ENCODE measurements at places on chromosomes 1 and 21.

- no peak for DNase-seq
Measured at GRCh38 chr1:57796616-57797015, 372.8 kb upstream of the DAB1 start.

DNA sequence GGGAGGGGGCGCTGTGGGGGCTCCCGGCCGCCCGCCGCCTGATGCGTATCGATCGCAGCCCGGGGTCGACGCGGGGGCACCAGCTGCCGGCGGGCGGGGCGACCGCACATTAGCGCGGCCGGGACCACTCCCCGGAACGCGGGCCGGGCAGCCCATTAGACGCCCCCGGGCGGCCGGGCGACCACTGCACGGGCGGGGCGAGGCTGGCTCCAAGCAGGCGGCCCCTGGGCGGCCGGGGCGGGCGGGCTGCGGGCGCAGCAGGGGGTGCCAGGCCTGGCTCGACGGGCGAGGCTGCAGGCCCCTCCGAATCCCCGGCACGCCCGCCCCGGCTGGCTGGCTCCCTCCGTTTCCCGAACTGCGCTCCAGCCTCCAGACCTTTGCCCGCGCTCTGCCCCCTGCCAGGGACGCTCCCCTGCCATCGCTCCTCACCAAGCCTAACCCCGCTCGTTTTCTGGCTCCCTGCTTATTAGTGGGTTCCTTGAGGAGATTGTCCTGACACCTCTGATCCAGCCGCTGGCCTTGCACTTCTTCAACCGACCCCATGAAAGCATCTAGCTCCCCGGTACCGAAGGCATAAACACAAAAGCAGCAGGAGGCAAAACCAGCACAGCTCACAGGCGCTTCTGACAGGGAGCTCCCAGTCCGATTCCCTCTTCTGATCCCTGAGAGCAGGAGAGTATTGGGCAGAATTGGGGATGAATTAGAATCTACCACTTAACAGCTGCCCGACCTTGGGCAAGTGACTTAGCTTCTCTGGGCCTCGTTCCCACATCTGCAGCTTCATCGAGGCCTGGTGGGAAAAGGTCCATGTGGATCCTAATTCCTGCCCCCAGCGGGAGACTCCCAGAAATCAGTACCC is 92.6 kb upstream of the CASZ1 start:
- no peak for DNase-seq

DNA sequence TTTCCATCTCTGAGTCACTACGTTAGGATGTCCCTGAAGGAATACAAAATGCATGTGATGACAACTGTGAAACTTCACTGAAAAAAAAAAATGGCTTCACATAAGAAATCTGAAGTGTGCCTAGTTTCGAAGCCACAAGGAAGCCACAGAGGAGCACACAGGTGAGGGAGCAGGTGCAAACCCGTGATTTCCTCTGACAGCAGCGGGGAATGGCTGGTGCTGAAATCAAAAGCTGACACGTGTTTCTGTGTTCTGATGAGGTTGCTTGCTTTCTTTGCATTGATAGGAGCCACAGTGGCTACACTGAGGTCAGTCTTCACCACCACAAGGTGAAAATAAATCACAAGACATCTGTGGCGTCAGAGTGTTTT is 105.7 kb upstream of the TLR5 start:
- no peak for DNase-seq

- no peak for DNase-seq
Measured at GRCh38 chr1:183622013-183622412, 13.6 kb downstream of the ARPC5 start.

- DNase-seq, result no peak
Measured at GRCh38 chr1:233217832-233218231, 77.7 kb downstream of the PCNX2 start.

GRCh38 chr1:91712981-91713841 is 172.7 kb downstream of the TGFBR3 start:
- no peak for DNase-seq

DNA sequence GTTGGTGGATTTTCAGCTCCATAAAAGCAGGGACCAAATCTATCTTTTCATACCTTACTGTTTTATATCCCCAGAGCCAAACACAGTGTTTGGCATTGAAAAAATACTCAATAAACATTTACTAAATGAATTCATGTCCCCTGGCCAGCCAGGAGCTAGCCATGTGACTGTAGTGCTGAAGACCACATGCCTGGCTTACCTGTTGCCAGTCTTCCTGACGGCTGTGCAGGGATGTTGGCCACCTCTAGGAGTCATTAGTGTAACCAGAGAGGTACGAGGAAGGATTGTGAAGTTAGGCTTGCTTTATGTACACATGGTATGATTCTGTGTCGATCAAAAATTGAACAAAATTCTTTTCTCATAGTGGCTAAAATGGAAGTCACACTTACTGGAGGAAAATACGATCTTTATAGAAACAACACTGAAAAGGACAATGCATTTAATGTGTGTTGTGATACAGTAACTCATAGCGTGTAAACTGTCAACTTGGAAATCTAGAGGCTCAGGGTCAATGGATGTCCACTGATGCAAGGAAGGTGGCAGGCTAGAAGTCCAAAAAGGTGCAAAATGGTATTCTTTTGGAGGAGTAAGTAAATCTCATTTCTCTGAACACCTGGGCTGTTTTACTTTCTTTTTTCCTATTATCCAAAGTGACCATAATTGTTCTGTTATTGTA is 60.9 kb downstream of the FGGY start:
- no peak for DNase-seq

GRCh38 chr21:16078382-16078781 is 348.6 kb downstream of the USP25 start:
- DNase-seq, result no peak

- DNase-seq, result no peak
Measured at GRCh38 chr21:23986987-23987386, 1620.3 kb downstream of the MRPL39 start.

DNA sequence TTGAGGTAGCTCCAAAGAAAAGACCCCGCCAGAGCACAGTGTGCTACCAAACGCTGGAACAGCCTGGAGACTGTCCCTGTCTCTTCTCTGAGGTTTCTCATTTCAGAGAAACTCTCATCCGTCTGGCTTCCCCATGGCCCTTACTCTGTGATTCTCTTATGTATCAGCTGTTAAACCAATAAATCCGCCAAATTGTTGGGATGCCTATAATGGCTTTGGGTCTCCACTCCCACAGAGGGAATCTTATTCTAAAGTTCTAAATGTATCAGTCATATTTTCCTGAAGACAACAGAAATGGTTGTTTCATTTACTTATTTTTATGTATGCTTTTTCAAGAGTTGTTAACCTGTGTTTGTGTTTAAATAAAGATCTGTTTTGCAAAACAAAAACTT is 4.0 kb downstream of the ERG start:
- DNase-seq, result no peak

DNA sequence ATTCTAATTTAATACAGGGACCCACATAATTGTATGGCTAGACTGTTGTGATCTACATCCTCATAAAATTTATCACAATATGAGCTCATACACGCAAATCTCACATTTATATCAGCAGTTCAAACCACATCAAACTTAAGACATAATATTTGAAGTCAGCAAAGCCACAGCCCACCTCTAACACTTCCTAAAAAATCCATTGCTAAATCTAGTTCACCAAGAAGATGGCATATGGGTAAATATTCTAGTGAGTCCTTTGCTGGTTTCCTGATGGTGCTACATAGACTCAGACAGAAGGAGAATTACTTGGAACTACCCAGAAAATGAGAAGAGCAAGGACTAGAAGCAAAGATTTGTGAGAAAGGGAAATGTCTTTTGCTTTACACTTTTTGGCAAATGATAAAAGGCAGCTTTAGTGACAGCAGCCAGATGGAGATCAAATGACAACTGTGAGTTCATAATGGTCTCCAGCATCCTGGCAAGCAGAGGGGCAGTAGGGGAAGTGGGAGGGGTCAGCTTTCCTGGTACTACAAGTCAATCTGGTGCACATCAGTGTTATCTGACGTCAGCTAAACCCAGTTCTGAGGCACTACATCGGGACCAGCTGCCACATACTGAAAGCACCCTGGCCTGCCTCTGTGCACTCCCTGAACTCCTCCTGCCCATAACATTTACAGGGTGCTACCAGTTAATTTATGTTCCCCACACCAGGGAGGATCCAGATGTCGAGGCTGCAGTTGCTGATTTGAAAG is 10.6 kb upstream of the GADD45A start:
- DNase-seq, result no peak

DNA sequence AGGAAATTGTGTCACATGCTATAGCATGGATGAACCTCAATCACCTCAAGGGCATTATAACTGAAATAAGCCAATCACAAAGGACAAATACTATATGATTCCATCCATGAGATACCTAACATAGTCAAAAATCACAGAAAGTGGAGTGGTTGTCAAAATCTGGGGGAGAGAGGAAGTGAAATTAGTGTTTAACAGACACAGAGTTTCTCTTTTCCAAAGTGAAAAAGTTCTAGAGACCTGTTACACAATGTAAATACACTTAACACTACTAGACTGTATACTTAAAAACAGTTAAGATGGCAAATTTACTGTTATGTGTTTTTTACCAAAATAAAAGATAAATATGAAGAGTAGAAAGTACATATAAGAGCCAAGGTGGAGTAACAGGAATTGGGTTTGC is 31.8 kb downstream of the ZNF644 start:
- no peak for DNase-seq

GRCh38 chr1:200365897-200366426 is 43.9 kb downstream of the ZNF281 start:
- DNase-seq, result no peak

GRCh38 chr1:229597877-229598276 is 28.0 kb downstream of the TAF5L start:
- DNase-seq, result no peak

GRCh38 chr1:226355669-226356551 is 46.9 kb upstream of the LIN9 start:
- no peak for DNase-seq

- DNase-seq, result no peak
Measured at GRCh38 chr1:111172463-111172862, 28.0 kb downstream of the DENND2D start.

GRCh38 chr1:152630596-152630995 is 7.7 kb upstream of the LCE3A start:
- no peak for DNase-seq

GRCh38 chr21:34132926-34133325 is 59.5 kb downstream of the MRPS6 start:
- DNase-seq, result no peak

DNA sequence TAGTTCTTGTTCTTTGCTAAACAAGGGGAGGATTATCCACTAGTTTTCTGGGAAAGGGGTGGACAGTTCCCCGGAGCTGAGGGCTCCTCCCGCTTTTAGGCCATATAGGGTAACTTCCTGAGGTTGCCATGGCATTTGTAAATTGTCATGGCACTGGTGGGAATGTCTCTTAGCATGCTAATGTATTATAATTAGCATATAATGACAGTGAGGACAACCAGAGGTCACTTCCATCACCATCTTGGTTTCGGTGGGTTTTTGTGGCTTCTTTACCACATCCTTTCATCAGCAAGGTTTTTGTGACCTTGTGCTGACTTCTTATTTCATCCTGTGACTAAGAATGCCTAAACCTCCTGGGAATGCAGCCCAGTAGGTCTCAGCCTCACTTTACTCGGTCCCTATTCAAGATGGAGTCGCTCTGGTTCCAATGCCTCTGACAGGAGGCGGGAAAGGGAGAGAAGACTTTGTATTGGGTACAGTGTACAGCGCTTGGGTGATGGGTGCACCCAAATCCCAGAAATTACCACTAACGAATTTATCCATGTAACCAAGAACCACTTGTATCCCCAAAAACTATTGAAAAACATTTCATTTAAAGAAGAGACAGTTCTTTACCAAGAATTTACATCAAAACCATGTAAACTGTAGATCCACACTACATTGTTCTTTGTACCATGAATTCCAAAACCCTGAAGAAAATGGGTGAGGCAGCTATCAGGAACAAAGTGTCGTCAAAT is 8.7 kb upstream of the SLC2A5 start:
- no peak for DNase-seq

- no peak for DNase-seq
Measured at GRCh38 chr1:110056776-110057175, 13.7 kb downstream of the ALX3 start.

GRCh38 chr1:50271968-50272578 is 151.2 kb downstream of the DMRTA2 start:
- DNase-seq, result no peak

DNA sequence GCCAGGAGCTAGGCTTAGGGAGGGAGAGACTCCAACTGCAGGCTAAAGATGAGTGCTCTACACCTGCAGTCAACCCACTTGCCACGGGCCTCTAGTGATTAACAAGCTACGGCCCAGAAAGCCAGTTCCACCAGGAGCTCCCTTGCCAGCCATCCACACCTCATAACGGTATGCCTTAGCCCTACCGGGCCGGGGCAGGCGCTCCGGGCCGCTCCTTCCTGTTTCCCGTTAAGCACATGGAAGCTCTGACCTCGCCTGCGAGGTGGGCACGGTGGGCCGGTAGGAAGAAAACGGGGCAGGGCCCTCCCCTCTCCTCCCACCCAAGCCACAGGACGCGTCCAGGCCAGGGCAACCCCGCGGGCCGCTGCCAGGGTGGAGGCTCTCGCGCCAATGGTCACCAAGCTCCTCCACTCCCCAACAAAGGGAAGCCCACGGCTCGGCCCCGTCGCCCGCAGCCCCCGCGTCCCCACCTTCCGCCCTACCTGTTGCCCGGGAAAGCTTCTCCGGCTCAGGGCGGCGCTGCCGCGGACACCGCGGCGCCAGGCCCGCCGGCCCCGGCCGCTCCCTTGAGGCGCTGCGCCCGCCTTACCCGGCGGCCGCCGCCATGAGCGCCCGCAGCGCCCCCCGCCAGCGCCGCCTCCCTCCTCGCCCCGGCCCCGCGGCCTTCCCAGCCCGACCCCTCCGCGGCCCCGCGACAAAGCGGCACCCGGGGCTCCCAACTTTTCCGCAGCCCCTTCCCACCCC is 627 bp downstream of the CERS2 start:
- DNase-seq, result peak; percentile 60

- DNase-seq, result no peak
Measured at GRCh38 chr21:44499631-44500030, 40.4 kb downstream of the KRTAP10-1 start.

DNA sequence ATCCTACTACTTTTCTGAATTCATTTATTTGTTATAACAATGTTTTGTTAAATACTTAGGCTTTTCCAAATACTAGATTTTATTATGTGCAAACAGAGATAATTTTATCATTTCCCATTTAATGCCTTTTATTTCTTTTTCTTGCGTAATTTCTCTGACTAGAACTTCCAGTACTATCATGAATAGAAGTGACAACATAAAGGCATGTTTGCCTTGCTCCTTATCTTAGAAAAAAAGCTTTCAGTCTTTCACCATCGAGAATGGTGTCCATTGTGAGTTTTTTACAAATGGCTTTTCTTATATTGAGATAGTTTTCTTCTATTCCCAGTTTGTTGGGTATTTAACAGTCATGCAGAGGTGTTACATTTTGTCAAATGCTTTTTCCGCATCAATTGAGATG is 453.1 kb upstream of the ZP4 start:
- no peak for DNase-seq

DNA sequence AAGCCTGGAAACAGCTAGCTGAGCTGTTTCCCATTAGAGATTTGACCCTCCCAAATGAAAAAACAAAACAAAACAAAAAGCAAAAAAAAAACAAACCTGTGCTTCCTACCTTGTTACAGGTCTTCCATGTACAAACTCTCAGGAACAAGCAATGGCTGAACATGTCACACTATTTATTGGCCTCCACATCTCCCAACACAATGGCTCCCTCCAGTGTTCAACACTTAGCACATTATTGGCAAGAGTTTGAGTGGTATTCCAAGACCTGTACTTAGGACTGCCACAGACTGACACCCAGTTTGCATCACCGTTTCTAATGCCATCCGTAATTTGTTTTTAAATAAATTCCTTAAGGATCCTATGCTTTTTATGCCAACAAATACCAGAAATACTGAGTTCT is 195.0 kb upstream of the OLFM3 start:
- no peak for DNase-seq
